ENCODE measurements at places on chromosomes 3 and 15. TPM values are rescaled to one million over a fixed set of nuclear protein-coding genes. Genes with fewer than 3 reads are reported as not detected.
A peak's percentile ranks its signal among the peaks of the same experiment; 100 is the strongest.

- peak; percentile 37 for DNase-seq
These were observed 6.0 kb downstream of the CLEC3B start for GRCh38 chr3:45032113-45032512.

DNA sequence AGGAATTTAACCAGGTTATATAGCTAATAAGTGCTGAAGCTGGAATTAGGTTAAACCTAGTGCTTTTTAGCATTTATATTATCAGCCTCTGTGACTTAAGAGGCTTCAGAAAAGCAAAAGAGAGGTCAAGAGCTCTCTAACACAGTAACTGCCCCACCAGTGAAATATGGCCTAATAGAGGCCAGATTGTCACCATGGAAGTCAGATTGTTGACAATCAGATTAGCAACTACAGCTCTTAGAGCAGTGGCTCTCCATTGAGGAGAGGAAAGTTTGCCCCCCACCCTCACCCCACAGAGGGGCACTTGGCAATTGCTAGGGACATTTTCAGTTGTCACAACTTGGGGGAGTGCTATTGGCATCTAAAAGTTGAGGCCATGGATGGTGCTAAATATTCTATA is 23.3 kb upstream of the LMOD3 start:
- DNase-seq: no peak

DNA sequence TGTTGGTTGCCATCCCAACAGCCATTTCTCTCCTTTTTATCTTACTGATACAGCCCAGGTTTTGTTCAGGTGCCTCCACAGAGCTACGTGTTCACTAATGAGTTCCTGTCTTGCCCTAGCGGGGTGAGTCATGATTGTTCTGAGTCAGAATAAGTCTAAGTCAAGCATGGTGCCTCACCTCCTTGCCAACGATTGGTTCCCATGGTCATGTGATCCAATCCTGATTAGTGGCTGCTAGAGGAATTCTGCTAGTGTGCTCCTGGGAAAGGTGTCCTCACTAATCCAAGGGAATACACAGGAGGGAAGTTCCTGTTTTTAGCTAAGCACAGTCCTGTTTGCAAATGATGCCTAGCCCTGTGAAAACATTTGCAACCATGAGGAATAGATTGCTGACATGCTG is 99.8 kb downstream of the NSUN3 start:
- DNase-seq: peak; percentile 48

DNA sequence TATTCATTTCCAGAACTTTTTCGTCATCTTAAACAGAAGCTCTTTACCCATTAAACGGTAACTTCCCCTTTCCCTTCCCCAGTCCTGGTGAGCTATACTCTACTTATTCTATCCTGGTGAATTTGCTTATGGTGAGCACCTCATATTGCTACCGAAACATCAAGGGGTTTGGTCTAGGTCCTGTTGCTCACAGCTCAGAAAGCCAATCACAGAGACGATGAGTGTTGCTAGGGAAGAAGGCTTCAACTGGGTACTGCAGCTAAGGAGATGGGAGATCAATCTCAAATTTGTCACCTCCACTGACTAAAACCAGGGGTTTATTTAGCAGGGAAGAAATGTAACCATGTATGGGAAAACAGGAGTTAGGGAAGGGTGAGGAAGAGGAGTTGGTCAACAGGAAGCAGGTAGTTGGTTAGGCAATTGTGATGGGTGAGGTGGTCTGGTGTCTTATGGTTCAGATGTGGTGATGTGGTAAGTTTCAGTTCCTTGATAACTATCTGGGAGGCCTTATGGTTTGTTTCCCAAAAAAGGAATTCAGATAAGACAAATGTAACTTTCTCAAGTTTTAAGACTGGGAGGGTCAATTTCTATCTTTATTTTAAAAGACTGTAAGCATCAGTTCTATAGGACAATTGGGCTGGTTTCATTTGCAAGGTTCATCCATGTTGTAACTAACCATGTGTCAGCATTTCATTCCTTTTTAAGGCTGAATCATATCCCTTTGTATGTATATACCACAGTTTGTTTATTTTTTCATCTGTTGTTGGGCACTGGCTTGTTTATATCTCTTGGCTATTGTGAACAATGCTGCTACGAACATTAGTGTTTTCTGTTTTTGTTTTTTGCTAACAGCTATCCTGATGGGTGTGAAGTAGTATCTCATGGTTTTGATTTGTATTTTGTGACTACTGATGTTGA is 24.3 kb downstream of the ARHGAP11B start:
- peak; percentile 19 for DNase-seq

GRCh38 chr3:49873623-49874022 is 3.9 kb upstream of the CAMKV start:
- peak; percentile 19 for DNase-seq

DNA sequence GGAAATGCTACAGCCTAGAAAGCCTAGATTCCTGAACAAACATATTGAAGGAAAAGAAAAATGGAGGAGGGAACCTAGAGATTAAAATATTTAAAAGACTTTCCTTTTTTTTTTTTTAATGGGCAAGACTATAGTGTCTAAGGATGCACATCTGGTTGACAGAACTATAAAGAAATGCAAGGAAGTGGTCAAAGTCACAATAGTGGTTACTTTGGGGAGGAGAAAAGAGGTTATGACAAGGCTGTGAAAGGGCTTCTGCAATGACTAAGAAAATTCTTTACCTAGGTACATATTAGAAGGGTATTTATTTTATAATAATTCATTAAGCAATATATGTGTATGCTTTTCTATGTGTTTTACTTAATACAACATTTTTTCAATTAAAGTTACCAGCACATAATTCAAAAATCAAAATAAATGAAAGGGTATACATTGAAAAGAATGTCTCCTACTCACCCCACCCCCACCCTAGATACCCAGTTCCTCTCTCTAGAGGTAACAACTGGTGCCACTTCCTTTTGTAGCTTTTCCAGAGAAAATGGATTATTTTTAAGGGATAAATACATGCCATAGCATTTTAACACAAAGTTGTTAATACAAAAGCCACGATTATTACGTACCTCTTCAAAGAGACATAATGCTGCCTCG is 70.1 kb downstream of the HERC1 start:
- no peak for DNase-seq

- DNase-seq: no peak
These were observed 8.8 kb downstream of the NEK10 start for GRCh38 chr3:27360113-27361078.

GRCh38 chr3:141070727-141071357 is 19.7 kb downstream of the SPSB4 start:
- DNase-seq: no peak

DNA sequence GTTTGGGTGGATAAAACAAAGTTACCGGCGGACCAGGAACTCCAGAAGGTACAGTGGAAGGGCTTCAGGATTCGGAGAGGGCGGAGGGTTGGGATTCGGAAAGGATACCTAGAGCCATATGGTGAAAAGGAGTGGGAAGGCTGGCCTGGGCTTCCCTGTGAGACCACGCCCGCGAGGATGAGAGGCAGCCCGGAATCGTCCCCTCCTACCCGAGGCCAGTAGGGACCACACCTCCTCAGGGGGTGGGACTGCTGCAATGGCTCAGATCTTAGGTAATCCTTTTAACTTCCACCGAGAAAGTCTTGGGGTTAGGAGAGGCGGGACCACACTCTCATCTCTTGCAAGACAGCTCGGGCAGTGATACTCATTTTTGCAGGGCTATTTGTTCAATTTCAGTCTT is 511.3 kb downstream of the OCA2 start:
- DNase-seq: no peak

GRCh38 chr3:68878322-68878721 is 54.0 kb downstream of the TAFA4 start:
- DNase-seq: no peak

DNA sequence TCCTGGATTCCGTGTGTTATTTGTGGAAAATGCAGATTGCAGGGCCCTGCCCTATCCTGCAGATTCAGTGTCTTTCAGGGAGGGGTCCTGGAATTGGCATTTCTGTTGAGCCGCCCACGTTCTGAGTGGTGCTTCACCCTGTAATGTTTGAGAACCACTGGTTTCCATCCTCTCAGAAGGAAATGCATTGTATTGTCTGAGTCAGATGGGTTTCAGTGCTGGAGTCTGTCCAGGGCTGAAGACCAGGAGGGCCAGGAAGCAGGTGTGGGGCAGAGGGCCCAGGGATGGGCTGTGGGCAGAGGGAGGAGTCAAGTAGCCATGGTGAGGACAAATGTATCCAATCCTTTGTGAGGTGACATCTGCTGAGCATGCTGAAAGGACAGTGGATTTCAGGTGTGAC is 123.8 kb downstream of the SV2B start:
- no peak for DNase-seq

DNA sequence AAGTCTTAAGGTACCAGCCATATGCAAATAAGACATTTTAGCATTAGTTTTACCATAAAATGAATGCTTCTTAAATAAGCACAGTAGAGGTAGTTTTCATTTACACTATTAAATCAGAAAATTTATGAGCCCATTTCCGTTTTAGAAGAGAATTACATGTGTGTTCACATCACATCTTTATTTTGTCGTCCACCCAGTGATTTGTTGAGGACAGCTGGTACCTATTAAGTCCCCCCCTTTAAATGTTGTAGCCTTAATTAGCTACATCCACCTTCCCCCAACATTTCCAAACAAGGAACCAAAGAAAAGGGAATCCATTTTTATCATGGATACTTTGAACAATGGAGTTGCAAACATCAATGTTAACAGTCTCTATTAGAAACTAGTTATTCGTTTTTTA is 6.8 kb downstream of the IL17RD start:
- no peak for DNase-seq

DNA sequence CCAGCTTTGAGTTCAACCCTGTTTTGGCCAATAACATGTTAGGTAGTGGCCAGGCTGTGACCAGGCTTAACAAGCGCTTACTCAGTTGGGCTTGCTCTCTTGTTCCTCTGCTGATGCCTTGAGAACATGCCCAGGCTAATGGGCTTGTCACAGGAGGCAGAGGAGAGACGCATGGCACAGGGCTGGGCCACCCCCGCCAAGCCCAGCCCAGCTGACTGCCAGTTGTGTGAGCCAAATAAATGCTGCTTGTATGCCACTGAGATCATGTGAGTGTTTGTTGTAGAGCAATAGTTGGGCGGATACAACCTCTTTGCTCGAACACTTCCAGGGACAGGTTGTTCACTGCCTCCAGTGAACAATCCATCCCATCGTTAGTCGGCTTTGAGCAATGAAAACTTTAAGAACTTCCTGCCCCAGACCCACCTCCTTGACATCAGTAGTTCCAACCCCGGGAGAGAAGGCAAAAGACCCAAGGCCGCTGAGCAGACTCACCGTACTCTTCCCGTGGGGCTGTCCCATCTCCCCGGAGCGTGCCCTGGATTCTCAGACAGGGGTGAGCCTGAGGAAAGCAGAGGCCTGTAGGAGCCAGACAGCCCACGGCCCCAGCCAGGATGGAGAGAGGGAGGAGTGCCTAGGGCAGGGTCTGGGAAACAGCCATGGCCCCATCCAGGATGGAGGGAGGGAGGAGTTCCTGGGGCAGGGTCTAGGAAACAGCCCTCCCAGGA is 4.1 kb downstream of the PLA2G4F start:
- peak; percentile 78 for DNase-seq

- DNase-seq: peak; percentile 69
These were observed 213.6 kb downstream of the FEZF2 start for GRCh38 chr3:62159709-62160092.

DAPK2 gene
- total RNA-seq: 23.5 TPM

FGF12 gene
- not detected for total RNA-seq

ANKRD63 gene
- total RNA-seq: not detected

VPS33B gene
- 10.0 TPM for total RNA-seq

PSMD2 gene
- total RNA-seq: 301 TPM

GAP43 gene
- total RNA-seq: 2.1 TPM

ZNF860 gene
- total RNA-seq: 0.59 TPM

CCR3 gene
- total RNA-seq: not detected
